ENCODE measurements at places on chromosomes 4 and X.

DNA sequence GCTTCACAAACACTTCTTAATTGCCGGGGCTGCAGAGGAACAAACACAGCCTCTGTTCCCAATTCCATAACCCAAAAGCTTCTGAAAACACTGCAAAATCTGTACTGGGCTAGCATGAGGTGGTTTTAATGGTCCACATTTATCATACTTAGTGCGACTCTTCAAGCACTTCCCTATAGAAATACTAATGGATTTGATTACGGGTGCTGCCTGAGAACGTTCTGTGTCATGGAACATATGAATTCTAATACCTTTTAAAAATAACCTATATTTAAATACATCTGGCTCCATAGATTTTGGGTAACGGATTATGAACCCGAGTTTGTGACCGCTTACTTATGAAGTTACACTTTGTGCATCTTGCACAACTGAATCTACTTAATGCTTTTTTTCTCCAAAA, 35.4 kb upstream of the STS start:
- no peak for DNase-seq

- DNase-seq = no peak
Observed at GRCh38 chr4:38315286-38315685, 348.7 kb upstream of the KLF3 start.

DNA sequence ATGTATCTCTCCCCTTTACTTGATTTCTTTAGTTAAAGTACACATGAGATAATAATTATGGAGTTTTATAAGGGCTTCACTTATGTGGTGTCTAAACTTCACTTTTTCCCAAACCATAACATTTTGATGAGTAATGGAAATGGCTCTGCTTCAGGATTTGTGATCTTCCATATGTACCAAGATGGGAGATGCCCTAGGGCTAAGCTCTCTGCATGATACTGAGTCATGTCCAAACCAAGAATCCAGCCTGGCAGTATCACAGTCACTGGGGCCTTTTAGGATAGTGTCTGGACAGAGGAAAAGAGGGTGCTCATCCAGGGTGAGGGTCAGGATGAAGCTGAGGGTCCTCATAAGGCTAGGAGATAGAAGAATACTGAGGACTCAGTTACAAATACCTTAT, 47.9 kb upstream of the PAGE3 start:
- no peak for DNase-seq

DNA sequence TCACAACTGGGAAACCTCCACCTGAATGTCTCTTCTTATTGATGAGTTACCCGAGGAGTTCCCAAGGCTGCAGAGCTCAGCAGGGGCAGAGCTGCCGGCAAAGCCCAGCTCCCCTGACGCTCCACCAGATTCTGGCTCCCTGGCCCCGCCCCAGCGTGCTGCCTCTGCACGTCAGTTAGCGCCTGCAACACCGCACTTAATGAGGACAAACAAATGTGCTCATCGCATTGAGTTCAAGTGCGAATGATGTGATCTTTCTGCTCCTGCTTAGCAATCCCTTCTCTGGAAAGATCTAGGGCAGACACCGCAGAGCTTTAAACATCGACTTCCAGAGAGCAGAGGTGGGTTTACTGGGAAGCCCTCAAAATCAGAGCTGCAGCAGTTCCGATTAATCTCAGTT, 55.5 kb upstream of the FBXW7 start:
- no peak for DNase-seq

GRCh38 chr4:11009281-11009680, 324.7 kb upstream of the CLNK start:
- DNase-seq = no peak

- DNase-seq = peak; percentile 77
Observed at GRCh38 chrX:107565931-107566603, 62.2 kb upstream of the PRPS1 start.

- no peak for DNase-seq
Observed at GRCh38 chr4:159278399-159278798, 175.5 kb downstream of the RAPGEF2 start.

- DNase-seq = no peak
Observed at GRCh38 chrX:114889481-114889880, 127.9 kb downstream of the IL13RA2 start.

- DNase-seq = no peak
Observed at GRCh38 chr4:76434901-76435527, at the start of gene SHROOM3. SHROOM3 (plus strand) TSS chr4:76435229; CDS start chr4:76436053, 824 bp downstream.

DNA sequence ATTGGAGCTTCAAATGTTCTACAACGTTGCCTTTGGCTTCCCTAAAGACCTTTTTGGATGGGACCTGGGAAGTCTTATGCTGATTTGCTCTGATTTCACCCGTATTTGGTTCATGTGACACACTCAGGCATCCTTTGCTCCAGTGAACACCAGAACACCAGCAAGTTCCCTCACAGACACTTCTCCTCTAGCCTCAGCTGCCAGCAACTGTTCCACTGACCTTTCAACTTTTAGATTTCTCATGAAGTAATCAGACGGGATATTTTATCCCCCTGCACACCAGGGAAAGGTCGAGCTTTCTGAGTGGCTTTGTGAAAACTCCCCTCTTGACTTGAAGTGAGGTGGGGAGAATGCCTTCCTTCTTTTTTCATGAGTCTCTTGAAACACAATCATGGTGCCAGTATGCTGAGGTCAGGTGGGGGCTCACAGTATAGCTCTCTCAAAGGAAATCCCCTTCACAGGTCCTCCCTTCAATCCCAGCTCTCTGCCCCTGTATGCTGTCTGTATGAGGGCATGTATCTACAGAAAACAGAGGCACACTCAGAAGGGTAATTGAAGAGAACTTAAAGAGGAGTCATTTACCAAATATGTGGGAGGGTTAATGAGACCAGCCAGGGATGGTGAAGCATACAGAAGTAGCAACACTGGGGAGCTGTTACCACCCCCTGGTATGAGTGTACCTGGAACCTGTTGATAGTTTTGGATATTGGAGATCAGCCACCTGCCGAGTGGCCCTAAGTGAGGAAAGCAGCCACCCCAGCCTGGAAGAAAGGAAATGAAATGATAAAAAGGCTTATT, 62.7 kb downstream of the FGFBP1 start:
- no peak for DNase-seq

DNA sequence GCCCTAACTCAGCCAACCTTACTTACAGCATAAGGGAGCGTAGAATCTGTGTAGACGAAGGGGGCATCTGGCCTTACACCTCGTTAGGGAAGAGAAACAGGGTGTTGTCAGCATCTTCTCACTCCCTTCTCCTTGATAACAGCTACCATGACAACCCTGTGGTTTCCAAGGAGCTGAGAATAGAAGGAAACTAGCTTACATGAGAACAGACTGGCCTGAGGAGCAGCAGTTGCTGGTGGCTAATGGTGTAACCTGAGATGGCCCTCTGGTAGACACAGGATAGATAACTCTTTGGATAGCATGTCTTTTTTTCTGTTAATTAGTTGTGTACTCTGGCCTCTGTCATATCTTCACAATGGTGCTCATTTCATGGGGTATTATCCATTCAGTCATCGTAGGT, 14.6 kb downstream of the PLP1 start:
- DNase-seq = no peak

- DNase-seq = no peak
Observed at GRCh38 chr4:165328101-165328425, 594 bp downstream of the MSMO1 start.

GRCh38 chr4:188986271-188986689, 847.0 kb downstream of the TRIML1 start:
- DNase-seq = no peak

- peak; percentile 6 for DNase-seq
Observed at GRCh38 chrX:25020905-25021449, 5.2 kb upstream of the ARX start.

- peak; percentile 42 for DNase-seq
Observed at GRCh38 chr4:46270986-46271596, 118.8 kb downstream of the GABRA2 start.

DNA sequence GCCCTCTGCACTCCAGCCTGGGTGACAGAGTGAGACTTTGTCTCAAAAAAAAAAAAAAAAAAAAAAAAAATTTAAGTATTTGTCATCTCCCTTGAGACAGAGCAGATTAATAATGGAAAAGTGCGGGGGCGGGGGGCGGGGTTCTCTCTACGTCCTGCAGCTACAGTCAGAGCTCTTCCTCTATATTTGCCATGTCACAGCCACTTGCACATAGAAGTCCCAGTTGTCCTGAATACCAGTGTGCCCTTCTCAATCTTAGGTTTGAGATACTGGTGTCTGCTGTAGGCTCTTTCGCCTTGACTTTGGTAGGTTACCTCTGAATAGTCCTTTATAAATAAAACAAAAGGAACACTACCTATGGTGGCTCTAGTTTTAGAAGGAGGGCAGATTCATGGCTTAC, 237.8 kb upstream of the PGRMC2 start:
- DNase-seq = no peak

DNA sequence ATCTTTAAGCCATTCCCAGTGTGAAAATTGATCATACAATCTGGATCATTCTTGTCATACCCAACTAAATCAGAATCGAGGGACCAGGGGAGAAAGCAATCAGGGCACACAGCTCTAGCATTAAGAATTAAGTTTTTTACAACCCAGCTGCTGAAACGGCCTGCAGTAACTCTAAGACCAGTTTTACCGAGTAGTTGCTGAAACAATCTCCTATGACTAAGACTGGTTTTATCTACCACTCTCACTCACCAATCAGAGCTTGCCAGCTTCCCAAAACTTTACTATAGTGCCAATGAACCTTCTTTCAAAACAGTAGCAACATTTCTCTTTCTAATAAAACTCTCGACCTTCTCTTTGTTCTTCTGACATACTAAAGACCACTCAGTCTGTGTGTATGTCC, 2.8 kb upstream of the SAP30 start:
- no peak for DNase-seq

DNA sequence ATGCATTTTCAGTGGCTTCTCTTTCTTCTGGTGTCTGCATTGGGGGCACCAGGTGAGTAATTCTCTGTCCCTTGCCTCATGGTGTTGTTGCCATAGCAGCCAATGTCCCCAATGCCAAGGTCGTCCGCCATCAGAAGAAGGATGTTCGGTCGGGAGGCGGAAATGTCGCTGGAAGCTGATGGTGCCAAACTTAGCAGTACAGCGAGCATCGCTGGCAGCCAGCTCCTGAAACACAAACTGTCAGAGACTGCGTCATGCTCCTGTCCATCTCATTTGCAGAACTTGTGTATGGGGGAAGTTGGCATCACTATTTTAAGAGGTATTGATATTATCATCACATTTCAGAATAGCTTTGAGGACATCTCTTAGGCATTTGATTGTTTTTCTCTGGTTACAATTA, 29.1 kb upstream of the ARSD start:
- no peak for DNase-seq

- DNase-seq = no peak
Observed at GRCh38 chrX:124257924-124258702, 74.3 kb upstream of the TEX13D start.

- no peak for DNase-seq
Observed at GRCh38 chrX:133913658-133914388, 71.6 kb downstream of the GPC3 start.

GRCh38 chrX:46208225-46208854, 336.9 kb downstream of the ZNF674 start:
- peak; percentile 2 for DNase-seq

DNA sequence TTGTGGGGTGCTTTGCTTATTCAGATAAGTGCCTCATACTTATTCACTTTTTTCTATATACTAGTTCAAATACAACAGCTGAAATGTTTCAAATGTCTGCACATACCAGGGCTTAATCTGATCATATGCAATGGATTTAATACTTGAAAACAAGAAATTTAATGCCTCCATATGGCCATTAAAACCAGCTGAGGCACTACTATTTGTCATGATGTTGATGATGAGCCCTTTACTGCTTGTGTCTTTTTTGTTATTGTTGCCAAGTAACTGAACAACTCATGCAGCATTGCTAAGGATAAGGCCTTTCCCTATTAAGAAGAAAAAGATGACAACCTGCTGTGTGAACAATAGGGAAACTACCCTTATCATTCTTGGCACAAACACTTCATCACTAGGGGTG, 52.5 kb downstream of the MAGEB10 start:
- DNase-seq = no peak

- no peak for DNase-seq
Observed at GRCh38 chrX:128676651-128677050, 624.4 kb upstream of the ACTRT1 start.

- DNase-seq = no peak
Observed at GRCh38 chr4:174538123-174538875, 16.0 kb upstream of the HPGD start.

DNA sequence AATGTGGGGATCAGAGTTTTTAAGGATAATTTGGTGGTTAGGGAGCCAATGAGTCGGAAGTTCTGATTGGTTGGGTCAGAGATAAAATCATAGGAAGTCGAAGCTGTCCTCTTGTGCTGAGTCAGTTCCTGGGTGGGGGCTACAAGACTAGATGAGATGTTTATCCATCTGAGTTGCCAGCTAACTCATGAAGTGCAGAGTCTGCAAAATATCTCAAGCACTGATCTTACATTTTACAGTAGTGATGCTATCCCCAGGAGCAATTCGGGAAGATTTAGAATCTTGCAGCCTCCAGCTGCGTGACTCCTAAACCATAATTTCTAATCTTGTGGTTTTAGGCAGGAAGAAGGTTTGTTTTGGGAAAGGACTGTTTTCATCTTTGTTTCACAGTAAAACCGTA, 565.8 kb upstream of the SPANXN1 start:
- DNase-seq = no peak

DNA sequence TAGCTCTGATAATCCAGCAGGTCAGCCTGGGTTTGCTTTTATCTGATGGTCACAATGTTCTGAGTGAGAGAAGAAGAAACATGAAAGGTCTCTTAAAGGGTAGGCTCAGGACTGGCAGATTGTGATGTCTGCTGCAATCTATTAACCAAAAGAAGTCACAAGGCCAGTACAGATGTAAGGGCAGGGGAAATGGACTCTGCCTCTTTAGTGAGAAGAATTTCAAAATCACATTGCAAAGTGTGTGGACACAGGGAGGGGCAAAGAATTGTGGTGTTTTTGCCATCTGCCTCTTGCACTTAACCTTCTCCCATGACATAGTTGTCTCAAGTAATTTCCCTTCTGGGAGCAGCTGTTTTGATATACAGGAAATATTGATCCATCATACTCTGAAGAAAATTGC, 40.9 kb downstream of the IL1RAPL1 start:
- DNase-seq = no peak

DNA sequence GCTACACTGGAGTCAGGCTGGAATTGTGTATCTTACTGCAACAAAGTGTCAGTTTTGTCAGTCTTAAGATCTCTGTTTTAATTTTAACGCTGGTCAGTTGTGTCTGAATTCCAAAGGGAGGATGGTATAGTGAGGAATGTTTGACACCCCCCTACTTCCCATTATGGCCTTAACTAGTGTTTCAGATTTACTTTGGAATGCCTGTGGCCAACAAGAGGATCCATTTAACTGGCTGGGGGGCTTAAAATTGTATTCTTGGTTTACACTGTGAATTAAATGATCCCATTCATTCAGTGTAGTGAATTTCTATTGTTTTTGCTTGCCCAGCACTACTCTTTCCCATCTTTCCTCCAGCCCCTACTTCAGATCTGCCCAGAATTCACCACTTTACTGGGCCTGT, 75.8 kb upstream of the IQCM start:
- no peak for DNase-seq

GRCh38 chr4:189117426-189117825, 823.2 kb upstream of the FRG1 start:
- DNase-seq = no peak
